Dermis blood vessel endothelial cell (primary cell): ENCODE measurements at places on chromosomes 4 and X.

DNA sequence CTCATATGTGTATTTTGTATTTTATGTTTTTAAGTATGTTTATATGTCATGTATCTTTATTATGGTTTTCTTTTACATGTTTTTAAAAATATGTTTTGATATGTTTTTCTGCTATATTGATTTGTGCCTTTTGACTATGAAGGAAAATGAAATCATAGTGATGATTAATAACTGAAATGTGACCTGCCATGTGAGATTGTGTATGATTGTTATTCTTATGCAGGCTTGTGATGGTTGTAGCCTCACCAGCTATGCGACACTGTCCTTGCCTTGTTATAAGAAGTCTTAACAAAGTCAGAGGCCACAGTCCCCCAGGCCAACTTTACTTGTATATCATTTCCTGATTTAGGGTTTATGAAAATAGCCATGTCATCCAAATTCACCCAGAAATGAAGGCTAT, 83.2 kb downstream of the TMEM131L start:
- no peak for DNase-seq

GRCh38 chr4:37673538-37674192, 12.5 kb downstream of the RELL1 start:
- DNase-seq, result no peak

DNA sequence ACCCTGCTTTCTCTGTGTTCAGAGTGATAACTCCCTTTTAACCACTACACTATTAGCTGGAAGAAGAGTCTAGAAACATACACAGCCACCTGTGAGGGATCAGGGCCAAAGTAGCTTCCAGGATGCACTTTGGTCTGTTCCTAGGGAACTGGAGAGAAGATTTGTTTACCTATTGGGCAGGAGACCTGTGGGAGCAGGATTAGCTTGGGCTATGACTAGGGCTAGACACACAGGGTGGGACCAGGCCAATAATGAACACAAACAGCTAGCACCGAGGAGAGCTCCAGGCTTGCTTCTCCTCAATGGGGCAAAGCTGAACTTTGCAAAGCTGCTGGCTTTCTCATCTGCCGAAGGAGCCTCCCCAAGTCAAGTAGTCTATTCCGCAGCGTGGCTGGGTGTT, 24.4 kb upstream of the MAP7D3 start:
- no peak for DNase-seq

- DNase-seq, result no peak
Observed at GRCh38 chrX:148416931-148417330, 83.5 kb upstream of the AFF2 start.

- peak; percentile 72 for DNase-seq
Observed at GRCh38 chrX:120213438-120214265, 37.0 kb upstream of the ZBTB33 start.

- peak; percentile 11 for DNase-seq
Observed at GRCh38 chr4:25030277-25031076, at the start of gene LGI2. Gene LGI2, minus strand, starts transcription at chr4:25030946. Its CDS starts 253 bp downstream, at chr4:25030693.

DNA sequence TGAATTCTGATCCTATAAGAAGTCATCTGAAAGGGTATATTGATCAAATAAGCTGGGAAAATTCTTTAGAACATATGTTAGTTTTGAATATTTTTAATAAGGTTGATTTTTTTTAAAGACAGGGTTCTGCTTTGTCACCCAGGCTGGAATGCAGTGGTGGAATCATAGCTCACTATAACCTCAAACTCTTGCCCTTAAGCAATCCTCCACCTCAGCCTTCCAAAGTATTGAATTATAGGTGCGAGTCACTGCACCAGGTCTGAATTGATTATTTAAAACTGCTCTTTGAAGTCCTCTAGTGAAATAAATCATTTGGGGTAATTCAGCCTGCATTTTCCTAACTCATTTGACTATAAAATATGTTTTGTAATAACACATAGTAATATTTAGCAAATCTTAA, 812.3 kb downstream of the PDHA2 start:
- no peak for DNase-seq

GRCh38 chr4:25123236-25123635, 37.0 kb downstream of the SEPSECS start:
- DNase-seq, result no peak

GRCh38 chrX:110692866-110693265, 102.8 kb downstream of the CHRDL1 start:
- DNase-seq, result no peak

- DNase-seq, result no peak
Observed at GRCh38 chr4:181757910-181758660, 485.1 kb upstream of the TENM3 start.
